A549 treated with RU486 at 1 μM for 4 hours (cell line): ENCODE measurements at places on chromosomes 1 and 21. TPM values are rescaled to one million over a fixed set of nuclear protein-coding genes. Genes with fewer than 3 reads are reported as not detected.

Gene SPATA17
- total RNA-seq = 2.7 to 3.9 TPM (median 2.8 TPM) in 5 replicates

Gene LCE3E
- 0.30 TPM in 1 of 5 replicates, not detected in the others for total RNA-seq

Gene PGLYRP4
- not detected in 5 replicates for total RNA-seq

Gene CD1E
- total RNA-seq = not detected in 5 replicates

Gene ZCCHC17
- total RNA-seq = 24.1 to 26.7 TPM (median 24.9 TPM) in 5 replicates

Gene EPHB2
- total RNA-seq = 39.4 to 58.1 TPM (median 49.1 TPM) in 5 replicates

Gene HP1BP3
- total RNA-seq = 109 to 161 TPM (median 111 TPM) in 5 replicates

Gene CYP4A22
- total RNA-seq = not detected in 5 replicates

Gene TMEM63A
- 4.7 to 6.8 TPM (median 5.6 TPM) in 5 replicates for total RNA-seq

Gene IVL
- total RNA-seq = 0.08 TPM in 1 of 5 replicates, not detected in the others

Gene BLACAT1
- 0.05 TPM in 1 of 5 replicates, not detected in the others for total RNA-seq

Gene SPRR2E
- not detected in 5 replicates for total RNA-seq

Gene ARHGAP30
- total RNA-seq = 0.07 to 0.14 TPM (median 0.11 TPM) in 5 replicates

Gene INKA2
- total RNA-seq = 1.8 to 2.5 TPM (median 2.0 TPM) in 5 replicates

Gene TACSTD2
- 0.14 TPM in 1 of 5 replicates, not detected in the others for total RNA-seq

Gene GPR3
- 1.5 to 2.7 TPM (median 2.3 TPM) in 5 replicates for total RNA-seq

Gene FAM72D
- 3.3 to 7.6 TPM (median 6.2 TPM) in 5 replicates for total RNA-seq

Gene NTRK1
- 0.06 to 0.24 TPM (median 0.16 TPM) in 4 of 5 replicates, not detected in the other for total RNA-seq

Gene NIBAN1
- 0.87 to 1.2 TPM (median 0.92 TPM) in 5 replicates for total RNA-seq

Gene PPOX
- 10.7 to 14.9 TPM (median 12.9 TPM) in 5 replicates for total RNA-seq

Gene EDN2
- 4.2 to 6.4 TPM (median 5.0 TPM) in 5 replicates for total RNA-seq

Gene RNU1-3
- total RNA-seq = 5.0 TPM in 1 of 5 replicates, not detected in the others

Gene ANGPTL1
- total RNA-seq = not detected in 5 replicates

Gene CZIB
- 29.0 to 35.2 TPM (median 30.7 TPM) in 5 replicates for total RNA-seq

Gene MXRA8
- total RNA-seq = 0.16 to 1.0 TPM (median 0.27 TPM) in 4 of 5 replicates, not detected in the other

Gene C1orf21
- 7.4 to 11.2 TPM (median 9.1 TPM) in 5 replicates for total RNA-seq

Gene CLCN6
- total RNA-seq = 4.9 to 5.9 TPM (median 5.4 TPM) in 5 replicates

Gene HAPLN2
- 0.13 to 0.14 TPM in 2 of 5 replicates, not detected in the others for total RNA-seq

Gene OR2L2
- 0.02 to 0.06 TPM in 2 of 5 replicates, not detected in the others for total RNA-seq

Gene RNASEL
- total RNA-seq = 1.8 to 2.6 TPM (median 2.3 TPM) in 5 replicates

Gene WNT3A
- 0.03 TPM in 1 of 5 replicates, not detected in the others for total RNA-seq

Gene HUNK
- 1.4 to 1.8 TPM (median 1.7 TPM) in 5 replicates for total RNA-seq

Gene GSTM5
- not detected in 5 replicates for total RNA-seq

Gene SELE
- not detected in 5 replicates for total RNA-seq

Gene GJC2
- total RNA-seq = 0.21 to 0.48 TPM (median 0.39 TPM) in 5 replicates

Gene RSPH1
- 0.68 to 1.3 TPM (median 0.91 TPM) in 5 replicates for total RNA-seq
